ENCODE measurements at places on chromosomes 16 and 17. TPM values are rescaled to one million over a fixed set of nuclear protein-coding genes. Genes with fewer than 3 reads are reported as not detected.

Gene NT5C3B
- 75.8 TPM for total RNA-seq

Gene SLFN13
- total RNA-seq, result not detected

Gene HLF
- total RNA-seq, result 0.12 TPM

Gene KRTAP9-8
- total RNA-seq, result not detected

Gene SULT1A2
- total RNA-seq, result not detected

Gene CES2
- 45.0 TPM for total RNA-seq

Gene TIMP2
- total RNA-seq, result 32.4 TPM

- DNase-seq, result no peak
Measured at GRCh38 chr17:52244689-52245088, 86.2 kb upstream of the CA10 start.

DNA sequence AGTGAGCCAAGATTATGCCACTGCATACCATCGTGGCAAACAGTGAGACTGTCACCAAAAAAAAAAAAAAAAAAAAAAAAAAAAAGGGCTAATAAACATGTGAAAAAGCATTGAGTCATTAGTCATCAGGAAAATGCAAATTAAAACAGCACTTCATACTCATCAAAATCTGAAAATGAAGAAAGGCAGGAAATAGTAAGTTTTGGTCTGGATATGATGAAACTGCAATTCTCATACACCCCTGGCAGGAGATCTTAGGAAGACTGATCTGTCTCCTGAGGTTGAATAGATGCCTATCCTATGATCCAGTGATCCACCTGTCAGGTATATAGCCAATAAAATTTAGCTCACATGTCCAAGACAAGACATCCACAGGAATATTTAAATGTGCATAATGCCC is 212.7 kb downstream of the CPPED1 start:
- no peak for DNase-seq

DNA sequence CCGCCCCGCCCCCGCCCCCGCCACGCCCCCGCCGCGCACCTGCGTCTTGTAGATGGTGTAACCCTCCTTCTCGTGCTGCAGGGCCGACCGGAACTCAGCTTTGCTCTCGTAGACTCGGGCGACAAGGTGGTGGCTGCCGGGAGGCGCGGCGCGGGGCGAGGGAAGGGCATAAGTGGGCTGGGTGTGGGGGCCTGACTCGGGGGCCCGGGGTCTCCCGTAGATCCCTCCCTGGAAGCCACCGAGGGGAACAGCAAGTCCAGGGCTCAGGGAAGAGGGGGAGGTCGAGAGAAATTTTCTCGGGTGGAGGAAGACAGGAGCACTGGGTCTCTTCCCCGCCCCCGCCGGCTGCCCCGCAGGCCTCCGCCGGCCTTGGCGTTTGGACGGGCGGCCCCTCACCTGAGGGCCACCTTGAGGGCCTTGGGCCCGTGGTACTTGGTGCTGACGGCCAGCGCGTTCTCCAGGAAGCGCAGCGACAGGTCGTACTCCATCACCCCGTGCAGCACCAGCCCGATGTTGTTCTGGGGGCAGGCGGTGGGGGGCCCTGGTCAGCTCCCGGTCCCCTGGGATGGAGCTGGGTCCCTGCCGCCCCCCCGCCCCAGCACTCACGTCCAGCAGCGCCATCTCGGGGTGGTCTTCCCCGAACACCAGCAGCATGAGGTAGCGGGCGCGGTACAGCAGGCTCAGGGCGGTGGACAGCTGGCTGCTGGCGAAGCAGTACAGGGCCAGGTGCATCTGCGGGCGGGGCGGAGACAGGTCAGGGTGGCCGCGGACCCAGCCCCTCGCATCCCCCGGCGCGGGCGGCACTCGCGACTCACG is 19.4 kb downstream of the CLUH start:
- DNase-seq, result no peak

- peak; percentile 12 for DNase-seq
Measured at GRCh38 chr17:38628441-38628840, 22.7 kb upstream of the SRCIN1 start.

DNA sequence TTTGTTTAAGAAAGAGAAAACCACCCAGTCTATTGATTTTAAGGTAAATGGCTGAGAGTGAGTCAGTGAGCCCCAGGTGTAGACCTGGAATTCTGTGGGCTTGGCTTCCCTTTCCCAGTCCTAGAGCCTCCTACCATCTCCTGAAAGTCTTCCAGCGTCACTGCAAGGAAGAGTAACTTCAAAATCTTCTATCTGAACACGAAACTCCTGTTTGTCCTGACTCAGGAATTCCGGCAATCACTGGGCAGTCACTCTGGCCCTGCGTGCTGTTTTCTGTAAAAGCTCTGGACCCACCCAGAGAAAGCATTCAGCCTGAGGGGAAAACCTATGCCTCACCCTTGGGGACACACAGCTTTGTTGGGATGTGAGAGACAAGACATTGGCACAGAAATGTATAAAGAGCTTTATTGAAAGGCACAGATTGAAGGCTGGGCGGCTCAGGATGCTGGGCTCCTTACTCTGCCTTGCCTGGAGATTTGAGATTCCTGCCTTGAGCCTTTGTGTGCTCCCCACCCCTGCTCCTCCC is 15.9 kb downstream of the MINK1 start:
- no peak for DNase-seq

DNA sequence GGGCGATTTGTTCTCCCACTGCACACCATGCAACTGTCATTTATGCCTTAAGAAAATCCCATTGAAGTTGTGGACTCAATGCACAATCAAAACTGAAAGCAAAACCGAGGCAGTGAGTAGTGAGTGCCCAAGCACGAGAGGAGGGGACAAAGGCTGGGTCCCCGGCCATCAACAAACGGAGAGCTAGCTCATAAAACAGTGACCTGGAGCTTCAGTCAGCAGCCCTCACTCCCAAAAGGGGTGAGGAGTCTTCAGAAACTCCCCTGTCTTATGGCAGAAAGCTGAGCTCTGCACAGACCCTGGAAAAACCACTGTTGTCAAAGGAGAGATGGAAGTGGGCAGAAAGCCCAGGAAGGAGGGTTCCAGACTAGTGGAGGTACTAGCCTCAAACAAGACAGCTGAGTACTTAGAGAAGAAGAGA is 96.9 kb downstream of the ADCY9 start:
- DNase-seq, result no peak

DNA sequence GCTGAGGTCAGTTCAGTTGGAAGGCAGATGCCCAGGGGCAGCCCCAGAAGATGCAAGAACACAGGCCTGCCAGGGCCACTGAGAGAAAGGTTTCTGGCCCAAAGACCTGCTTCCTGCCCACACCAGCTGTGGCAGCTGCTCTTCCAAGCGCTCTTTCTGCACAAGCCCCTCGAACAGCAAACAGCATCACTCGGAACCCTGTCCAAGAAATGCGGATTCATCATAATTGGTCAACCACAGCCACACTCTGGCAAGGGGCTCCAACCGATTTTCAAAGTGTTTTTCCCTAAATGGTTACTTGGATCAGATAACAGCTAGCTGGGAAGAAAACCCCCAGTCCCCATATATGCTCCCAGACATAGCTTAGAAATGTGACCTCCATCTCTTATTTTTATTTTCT is 71.1 kb upstream of the DNAH17 start:
- DNase-seq, result no peak

- no peak for DNase-seq
Measured at GRCh38 chr16:19167710-19168370, at the start of gene SYT17. TSS of gene SYT17 (plus strand) at chr16:19168240. CDS start at chr16:19168647, 407 bp downstream.

- DNase-seq, result no peak
Measured at GRCh38 chr17:39963829-39964228, 1.0 kb downstream of the GSDMA start.

- DNase-seq, result no peak
Measured at GRCh38 chr17:55536205-55536604, 25.0 kb upstream of the SMIM36 start.

- DNase-seq, result no peak
Measured at GRCh38 chr17:58614859-58615459, 76.9 kb downstream of the TEX14 start.

DNA sequence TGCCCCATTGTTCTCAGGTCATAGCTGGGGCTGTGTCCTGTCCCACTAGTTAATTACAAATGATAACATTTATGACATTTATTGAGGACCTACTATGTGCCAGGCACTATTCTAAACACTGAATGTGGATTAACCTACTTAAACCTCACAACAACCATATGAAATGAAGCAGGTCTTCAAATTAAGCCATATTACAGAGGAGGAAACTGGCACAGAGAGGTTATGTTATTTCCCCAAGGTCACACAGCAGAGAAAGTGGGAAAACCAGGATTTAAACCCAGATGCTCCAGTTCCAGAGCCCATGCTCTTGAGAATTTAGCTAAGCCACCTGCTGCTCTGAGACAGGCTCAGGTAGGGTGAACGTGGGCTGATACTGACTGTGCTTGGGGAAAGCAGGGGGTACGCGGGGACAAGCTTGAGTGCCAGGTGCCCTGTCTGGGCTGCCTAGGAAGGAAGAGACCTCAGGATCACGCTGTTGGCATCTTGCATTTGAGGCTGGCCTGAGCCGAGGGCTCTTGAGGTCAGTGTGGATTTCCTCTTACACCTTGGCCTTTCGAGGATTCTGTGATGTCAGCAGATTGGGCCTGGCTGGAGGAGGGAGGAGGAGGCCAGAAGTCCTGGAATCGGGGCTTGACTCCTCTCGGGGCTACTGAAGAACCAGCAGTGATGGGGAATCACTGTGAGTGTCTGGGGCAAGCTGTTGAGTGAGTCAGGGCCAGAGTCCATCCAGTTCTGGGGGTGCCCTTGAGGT is 8.9 kb downstream of the SPNS2 start:
- DNase-seq, result no peak

DNA sequence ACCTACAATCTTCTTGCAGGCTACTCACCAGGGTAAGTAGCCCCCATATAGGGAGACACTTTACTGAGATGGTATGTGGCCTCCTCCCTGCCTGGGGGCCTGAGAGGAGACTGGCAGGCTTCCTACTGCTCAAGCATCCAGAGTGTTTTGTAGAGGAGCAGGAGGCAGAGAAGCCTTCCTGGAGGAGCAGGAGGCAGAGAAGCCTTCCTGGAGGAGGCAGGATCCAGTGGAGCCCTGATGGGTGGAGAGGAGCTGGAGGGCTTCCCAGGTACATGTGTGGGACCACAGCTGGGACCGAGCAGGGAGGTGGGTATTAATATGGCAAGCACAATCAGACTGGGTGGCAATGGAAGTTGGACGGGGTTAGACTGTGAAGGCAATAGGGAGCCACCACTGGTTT is 2.1 kb upstream of the ADGRG5 start:
- no peak for DNase-seq

GRCh38 chr16:88938777-88939244 is 38.2 kb downstream of the CBFA2T3 start:
- DNase-seq, result peak; percentile 67

DNA sequence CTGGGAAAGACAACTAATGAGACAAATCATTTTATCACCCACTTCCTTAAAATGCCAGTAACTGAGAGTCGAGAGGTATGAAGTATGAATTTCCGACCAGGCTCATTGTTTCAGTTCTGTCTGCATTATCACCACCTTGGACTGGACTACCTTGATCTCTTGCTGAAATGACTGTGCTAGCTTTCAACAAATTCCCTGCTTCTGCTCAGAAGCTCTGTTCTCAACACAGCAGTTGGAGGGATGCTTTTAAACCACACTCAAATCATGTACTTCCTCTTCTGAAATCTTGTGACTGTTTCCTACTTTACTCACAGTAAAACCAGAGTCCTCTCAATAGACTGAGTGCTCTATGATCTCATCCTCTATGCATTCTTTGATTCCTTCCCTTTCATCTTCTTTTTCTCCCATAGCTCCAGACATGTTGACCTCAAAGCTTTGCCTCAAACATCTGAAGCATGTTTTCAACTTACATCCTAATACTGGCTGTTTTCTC is 195.8 kb downstream of the KCNJ2 start:
- no peak for DNase-seq

- peak; percentile 87 for DNase-seq
Measured at GRCh38 chr16:12067714-12068401, 91.3 kb downstream of the SNX29 start.

- no peak for DNase-seq
Measured at GRCh38 chr16:4987580-4988374, 29.6 kb downstream of the SEC14L5 start.

GRCh38 chr16:59909262-59909661 is 1175.1 kb upstream of the GOT2 start:
- no peak for DNase-seq

Measured in G401 (cell line).